ENCODE measurements at places on chromosomes 16 and 17.

DNA sequence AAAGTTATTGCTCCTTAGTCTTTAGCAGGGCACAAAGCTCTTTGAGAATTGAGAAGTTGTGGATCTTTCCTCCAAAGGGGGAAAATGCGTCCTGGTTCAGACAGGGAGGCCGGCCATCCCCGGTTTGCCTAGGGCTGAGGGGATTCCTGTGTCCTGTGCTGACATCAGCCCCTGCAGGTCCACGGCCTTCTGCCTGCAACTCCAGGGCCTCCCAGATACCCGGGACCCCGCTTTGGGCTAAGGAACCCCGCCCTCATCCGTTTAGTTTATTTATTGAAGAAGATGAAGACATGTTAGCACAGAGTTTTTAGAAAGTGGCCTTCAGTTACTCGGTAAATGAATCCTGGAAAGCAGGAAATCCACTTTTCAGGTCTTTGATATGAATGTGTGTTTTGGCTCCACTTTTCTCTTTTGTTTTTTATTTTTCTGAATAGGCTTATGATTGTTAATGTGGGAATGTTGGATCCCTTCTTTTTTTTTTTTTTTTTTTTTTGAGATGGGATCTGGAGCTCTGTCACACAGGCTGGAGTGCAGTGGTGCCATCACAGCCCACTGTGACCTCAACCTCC, 65.6 kb downstream of the CRISPLD2 start:
- no peak for DNase-seq

DNA sequence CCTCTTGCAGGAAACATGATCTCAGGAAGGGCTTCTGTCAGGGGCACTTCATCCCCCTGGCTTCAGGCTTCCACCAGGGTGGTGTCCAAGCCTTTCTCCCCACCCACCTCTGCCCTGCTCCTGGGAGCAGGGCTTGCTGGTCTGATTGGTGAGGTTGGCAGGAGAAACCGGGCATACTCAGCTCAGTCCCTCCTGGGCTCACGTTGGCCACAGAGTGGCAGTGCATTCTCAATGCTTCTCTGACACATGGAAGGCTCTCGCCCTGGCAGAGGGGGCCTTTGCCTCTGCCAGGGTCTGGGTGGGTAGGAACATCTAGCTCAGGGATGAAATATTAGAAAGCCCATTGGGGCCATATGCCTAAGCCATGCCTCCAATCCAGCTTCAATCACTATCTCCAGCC, 142.8 kb downstream of the AXIN2 start:
- no peak for DNase-seq

- no peak for DNase-seq
Observed at GRCh38 chr16:82395212-82395611, 225.2 kb upstream of the MPHOSPH6 start.

GRCh38 chr16:58402796-58403195, 10.5 kb downstream of the GINS3 start:
- no peak for DNase-seq

GRCh38 chr16:85689285-85689949, 663 bp upstream of the GINS2 start:
- no peak for DNase-seq

GRCh38 chr16:12289175-12290063, 312.9 kb downstream of the SNX29 start:
- no peak for DNase-seq

GRCh38 chr17:17580662-17581470, 10.6 kb downstream of the PEMT start:
- DNase-seq, result no peak

DNA sequence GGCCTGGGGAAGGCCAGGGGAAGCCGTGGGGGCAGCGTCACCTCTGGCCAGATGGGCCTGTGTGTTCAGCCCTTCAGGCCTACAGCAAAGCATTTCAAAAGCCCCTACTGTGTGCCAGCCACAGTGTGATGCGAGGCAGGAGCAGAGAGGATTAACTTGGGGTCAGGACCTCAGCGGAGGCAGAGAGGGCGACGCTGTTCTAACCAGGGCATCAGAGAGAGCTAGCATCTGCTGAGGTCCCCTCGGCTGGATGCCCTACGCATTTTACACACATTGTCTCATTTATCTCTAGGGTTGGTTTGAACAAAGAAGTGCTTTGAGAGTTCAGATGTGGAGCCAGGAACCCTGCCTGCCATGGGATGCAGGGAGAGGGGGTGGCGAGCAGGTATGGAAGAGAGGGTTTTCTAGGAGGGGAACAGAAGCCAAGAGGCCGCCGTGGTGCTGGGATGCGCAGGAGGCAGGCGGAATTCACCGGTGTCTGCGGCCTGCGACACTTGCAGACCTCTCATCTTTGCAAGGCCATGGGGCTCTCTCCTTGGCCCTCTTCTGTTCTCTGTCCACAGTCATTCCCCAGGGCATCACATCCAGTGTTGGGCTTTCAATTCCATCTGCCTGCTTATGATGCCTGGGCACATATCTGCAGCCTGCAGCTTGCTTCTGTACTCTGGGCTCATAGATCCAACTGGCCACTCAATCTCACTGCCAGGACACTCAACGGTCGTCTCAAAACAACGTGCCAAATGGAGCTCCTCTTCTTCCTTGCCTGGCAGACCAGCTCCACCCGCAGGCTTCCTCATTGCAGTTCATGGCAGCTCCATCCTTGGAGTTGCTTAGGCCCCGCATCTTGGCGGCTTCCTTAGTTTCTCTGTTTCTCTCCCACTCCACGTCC, 8.1 kb upstream of the NKD1 start:
- DNase-seq, result no peak

DNA sequence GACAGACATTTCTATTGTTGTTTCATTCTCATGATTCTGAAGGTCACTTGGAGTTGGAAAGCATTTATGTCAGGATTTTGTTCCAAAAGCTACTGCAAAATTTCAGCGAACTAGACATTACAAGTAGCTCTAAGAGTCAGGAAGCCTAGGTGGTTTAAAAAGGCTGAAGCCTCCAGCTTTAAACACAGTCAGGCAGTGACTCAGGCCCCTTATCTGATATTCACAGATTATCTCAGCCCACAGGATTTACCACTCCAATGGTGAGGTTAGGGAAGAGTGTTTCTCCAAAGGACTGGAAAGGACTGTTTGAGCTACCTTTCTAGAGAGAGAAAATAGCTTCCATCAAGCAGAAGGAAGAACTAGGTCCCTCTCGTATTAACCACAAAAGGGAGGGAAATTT, 624.4 kb upstream of the C16orf82 start:
- no peak for DNase-seq

DNA sequence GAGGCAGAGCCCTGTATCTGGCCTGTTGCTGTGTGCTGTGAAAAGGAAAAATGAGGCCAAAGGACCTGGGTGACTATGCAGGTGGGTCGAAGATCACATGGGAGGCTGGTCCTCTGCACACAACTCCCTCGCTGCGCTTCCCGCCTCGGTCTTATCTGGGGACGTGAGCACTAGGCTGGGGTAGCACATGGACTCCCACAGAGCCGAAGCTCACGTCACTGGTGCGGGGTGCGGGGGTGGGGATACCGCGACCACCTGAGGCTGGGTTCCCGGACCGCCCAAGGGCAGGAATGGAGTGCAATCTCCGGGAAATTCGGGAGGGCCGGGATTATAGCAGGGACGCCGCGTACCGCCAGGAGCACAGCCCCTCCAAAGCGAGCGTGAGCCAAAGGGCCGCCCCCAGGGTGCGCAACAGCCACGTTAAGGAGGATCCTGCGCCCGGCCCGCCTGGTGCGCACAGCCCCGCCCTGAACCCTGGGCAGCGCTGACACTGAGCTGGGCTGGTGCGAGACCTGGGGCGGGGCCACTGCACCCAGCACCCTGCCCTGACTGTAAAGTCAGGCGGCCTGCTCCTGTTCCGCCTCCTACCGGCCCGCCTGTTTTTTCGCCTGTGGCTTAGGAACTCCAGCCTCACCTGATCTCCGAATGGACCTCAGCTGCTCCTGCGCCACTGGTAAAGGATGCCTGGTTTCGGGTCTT, 4.8 kb downstream of the MT1A start:
- DNase-seq, result peak; percentile 86

GRCh38 chr17:36885153-36885735, 52.0 kb upstream of the LHX1 start:
- DNase-seq, result no peak

DNA sequence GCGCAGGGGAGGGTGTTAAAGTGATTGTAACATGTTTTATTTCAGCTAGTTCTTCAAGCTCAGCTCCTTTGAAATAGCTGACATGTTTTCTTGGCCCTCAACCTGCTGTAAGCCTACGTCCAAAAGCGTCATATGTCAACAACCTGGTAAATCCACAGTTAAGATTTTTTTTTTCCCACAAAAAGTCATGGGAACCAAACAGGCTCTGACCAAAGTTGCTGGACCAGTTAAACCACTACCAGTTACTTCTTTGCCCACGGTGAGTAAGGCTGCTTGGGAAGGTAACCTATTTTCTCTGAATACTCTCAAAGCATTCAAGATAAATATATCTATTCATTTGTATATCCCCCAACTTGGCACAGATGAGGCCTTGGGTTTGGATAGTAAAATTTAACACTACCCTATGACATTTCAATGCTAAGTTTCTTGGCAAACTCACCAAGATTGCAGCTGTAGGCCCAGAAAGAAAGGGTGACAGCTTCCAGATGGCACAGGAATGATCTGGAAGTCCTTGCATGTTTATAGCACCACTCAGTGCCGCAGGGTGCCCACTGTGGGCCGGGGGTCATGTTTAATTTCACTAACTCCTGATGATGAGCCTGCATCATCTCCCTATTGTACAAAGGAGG, 166.2 kb downstream of the XYLT1 start:
- DNase-seq, result no peak

DNA sequence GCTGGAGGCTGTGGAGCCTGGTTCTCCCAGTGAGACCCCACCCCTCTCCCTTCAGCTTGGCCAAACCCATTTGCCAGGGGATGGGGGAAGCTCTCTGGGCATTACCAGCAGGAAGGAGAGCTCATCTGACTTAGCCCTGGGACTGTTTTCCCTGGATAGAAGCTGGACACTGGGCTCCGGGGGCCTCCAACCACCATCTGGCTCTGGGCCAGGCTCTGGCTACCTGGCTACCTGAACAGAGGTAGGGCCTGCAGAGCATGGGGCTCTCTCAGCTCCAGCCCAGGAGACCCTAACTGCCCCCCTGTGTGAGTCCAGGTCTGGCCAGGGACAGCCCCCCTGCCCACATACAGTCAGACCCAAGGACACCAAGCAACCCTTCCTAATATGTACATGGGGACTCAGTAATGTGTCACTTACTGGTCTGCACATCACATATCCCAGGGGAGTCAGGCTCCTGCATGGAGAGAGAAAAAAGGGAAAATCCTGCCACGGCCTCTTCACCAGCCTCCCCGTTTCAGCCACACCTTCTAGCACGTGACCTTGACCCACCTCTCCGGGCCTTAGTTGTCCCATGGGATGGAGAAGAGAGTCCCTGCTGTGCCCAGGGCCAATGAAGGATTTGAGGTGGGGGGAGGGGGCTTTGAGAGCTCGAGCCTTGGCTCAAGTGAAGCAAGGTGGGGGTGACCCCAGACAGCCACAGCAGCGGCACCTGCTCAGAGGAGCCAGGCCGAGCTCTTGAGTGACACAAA, 13.8 kb downstream of the CNGB1 start:
- DNase-seq, result no peak

DNA sequence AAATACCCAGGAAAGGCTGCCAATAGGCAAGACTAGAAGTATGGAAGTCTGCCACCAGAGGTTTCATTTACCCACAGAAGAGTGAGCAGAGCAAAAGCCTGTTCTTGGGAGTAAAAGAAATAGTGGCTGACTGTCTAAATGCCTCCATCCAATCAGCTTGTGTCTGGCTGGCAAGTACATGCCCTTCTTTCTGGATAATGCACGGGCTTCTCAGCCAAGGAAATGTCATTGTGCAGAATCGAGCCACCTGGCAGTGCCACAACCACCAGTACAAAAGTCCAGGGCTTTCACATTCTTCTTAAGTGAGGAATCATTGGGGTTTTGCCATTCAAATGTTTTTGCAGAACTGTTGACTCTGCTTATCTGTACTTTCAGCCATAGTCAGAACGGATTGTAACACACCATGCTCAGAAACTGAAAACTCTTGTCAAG, 10.1 kb upstream of the ERCC4 start:
- no peak for DNase-seq

GRCh38 chr16:86087896-86088230, 188.9 kb downstream of the IRF8 start:
- no peak for DNase-seq

- no peak for DNase-seq
Observed at GRCh38 chr16:53768593-53768992, 64.6 kb downstream of the FTO start.

DNA sequence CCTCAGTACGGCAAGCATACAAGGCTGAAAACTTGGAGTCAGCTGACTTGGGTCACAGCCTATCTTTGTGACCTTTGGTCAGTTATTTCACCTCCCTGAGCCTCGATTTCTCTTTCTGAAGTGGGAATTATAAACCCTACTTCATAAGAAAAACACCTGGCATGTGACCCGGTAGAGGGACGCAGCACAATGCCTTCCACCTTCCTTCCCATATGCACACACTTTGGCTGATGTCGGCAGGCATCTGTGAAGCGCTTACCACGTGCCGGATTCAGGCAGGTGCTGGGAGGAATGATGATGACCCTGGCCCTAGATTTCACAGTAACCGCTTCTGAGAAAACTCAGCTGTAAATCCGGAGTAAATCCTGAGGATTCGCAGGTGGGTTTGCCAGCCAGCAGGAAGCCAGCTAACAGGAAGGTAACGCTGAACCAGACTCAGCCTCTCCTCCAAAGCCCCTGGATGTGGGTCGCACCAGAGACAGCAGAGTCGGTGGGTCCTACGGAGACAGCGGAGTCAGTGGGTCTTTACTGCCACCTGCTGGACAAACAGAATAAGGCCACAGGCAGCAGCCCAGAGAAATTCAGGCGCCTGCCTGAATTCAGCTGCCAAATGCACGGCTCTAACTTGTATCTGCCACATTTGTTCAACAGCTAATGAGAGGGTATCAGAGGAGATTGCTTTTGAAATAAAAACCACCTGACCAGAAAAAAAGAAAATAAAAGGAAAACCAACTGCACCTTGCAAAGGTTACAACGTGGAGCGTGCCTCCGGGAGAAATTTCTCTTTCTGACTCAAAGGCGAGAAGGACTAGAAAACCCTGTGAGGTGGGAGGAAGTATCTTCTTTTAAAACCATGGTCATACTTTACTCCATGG, 16.6 kb downstream of the COPRS start:
- DNase-seq, result peak; percentile 77

- no peak for DNase-seq
Observed at GRCh38 chr16:86498155-86498670, 12.1 kb upstream of the FOXF1 start.

DNA sequence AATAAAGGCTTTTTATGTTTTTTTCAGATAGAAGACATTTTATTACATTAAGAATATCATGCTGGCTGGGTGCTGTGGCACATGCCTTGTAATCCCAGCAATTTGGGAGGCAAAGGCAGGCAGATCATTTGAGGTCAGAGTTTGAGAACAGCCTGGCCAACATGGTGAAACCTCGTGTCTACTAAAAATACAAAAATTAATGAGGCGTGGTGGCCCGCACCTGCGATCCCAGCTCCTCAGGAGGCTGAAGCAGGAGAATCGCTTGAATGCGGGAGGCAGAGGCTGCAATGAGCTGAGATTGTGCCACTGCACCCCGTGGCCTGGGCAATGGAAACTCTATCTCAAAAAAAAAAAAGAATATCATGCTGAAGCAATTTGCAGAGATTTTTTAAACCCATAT, 29.1 kb upstream of the HAPSTR1 start:
- DNase-seq, result no peak
